ENCODE measurements at places on chromosomes 5 and 9.
A peak's percentile ranks its signal among the peaks of the same experiment; 100 is the strongest.

DNA sequence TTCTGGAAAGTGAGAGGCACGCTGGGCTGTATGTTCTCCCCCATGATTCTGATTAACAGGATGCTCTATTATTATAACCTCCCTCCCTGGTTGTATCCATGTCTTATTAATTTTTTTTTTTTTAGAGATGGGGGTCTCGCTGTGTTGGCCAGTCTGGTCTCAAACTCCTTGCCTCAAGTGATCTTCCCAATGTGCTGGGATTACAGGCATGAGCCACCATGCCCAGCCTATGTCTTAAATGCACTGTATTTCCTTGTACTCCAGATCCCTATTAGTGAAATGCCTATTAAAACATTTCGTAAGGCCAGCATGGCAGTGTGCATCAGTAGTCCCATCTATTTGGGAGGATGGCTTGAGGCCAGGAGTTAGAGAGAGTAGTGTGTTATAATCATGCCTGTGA lies 7.0 kb downstream of the TIGD6 start:
- no peak for DNase-seq

GRCh38 chr5:137155261-137156000 lies 343.7 kb downstream of the SPOCK1 start:
- no peak for DNase-seq

- no peak for DNase-seq
These were observed 232.7 kb upstream of the ACTBL2 start for GRCh38 chr5:57715296-57715695.

DNA sequence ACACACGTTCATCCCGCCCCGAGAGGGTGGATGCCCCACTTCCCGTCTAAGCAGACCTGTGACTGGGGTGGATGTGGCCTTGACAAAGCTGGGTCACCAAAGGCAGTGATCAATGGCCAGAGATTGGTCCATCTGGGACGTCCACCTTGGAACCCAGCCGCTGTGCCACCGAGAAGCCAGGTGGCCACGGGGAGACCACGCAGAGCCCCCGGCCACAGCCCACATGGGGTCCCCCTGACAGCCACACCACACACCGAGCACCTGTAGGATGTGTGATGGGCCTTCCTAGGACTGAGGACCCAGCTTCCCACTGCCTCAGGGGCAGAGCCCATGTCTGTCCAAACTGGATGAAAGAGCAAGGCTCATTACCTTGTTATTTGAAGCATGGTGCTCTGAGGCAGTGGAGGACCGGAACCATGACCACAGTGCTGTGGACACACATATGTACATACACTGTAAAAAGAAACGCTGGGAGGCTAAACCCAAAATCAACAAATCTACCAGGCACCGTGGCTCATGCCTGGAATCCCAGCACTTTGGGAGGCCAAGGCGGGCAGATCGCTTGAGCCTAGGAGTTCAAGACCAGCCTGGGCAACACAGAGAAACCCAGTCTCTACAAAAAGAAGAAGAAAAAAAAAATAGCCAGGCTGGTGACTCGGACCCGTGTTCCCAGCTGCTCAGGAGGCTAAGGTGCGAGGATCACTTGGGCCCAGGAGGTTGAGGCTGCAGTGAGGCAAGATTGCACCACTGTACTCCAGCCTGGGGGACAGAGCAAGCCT lies 50.1 kb downstream of the MRPL36 start:
- DNase-seq, result no peak

- DNase-seq, result no peak
These were observed 31.6 kb downstream of the DAP start for GRCh38 chr5:10729320-10730042.

DNA sequence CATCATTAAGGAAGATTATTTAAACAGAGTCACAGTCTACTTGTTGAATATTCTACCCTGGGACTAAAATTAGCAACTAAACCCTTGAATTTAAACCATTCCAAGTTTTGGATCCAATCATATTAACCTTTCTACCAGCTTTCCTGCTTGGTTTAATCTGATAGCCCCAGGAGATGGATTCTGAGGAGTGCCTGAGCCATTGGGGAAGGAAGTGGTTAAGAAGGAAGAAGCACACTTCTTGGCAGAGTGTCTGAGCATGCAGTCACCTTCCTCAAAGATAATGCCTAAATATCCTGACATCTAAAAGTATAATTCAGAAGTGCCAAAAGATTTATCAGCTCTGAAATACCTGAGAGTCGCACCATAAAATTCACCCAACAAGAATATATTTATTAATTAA lies 74.1 kb upstream of the SNCAIP start:
- no peak for DNase-seq

- no peak for DNase-seq
These were observed 677.6 kb downstream of the SEMA5A start for GRCh38 chr5:8868283-8868682.

- no peak for DNase-seq
These were observed 218.8 kb upstream of the IL12B start for GRCh38 chr5:159549046-159549445.

DNA sequence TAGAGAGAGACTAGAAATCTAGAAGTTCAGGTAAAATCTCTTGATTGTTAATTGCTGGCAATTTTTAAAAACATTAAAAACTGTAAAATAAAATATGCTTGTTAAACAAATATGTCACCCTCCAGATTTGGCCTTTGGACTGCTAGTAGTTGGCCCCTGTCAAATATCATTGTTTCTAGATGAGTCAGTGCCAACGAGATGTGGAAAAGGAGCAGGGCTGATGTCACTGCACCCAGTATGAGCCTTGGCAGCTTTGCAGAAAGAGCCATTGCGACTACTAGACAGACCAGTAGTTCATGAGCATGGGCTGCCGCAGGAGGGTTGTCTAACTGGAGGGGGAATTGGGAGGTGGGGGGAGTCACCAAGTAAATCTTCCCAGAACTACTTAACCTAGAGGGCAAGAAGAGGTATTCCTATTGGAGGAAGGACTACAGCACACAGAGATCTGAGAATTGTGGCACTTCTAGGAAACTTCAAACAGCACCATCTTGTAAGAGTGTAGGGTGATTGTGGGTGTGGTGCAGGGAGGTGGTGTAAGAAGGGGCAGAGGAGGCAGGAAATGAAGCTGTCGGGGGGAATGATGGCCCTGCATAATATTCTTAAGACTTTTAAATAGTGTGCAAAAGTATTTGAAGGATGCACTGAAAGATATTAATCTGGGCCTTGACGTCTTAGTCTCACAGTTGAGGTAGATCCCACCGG lies 7.1 kb upstream of the DOCK2 start:
- DNase-seq, result no peak

DNA sequence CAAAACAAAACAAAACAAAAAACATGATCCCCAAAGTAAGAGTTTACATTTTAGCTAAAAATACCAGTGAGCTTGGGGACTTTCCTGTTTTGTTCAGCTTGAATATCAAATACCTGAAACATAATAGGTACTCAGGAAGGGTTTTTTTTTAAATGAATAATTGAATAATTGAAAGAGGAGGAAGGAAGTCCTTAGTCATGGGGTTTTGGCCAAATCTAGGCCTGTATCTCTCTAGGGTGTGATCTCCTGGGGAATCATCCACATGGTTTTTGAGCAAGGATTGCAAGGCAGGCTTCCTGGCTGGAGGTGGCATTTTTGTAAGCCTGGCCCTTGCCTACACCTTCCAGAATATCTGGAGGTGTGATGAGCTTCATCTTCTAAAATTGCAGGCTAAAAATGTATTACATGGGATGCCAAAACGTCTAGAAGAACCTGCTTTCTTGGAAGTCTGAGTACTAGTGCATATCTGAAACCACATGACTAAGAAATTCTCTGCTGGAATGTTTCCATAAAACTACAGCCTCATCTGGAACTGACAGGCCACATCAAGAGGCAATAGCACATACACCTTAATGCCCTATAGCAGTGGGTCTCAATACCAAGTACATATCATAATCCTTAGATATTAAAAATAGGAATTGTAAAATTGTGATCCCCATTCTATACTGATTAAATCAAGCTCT lies 10.4 kb downstream of the C9 start:
- no peak for DNase-seq

DNA sequence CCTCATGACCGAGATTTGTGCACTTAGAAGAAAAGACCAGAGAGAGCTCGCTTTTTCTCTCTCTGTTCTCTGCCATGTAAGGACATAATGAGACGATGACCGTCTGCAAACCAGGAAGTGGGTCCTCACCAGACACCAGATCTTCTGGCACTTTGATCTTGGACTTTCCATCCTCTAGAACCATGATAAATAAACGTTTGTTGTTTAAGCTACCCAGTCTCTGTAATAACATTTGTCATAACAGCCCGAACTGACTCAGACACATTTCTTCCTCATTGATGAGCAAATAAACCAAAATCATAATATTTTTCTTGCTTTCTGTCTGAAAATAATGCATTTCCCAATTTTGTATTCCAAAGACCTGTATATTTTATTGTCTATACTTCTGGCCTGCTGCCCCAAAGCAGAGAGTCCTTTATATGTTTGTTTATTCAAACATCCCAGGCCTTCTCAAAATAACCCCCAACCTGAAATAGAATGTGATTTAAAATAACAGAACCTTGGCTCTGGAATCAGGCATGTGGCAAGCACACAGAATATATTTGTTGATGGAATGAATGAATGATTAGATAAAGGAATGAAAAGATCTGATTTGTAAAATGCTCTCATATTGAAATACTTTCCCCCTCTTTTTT lies 396.5 kb downstream of the ADGRV1 start:
- DNase-seq, result no peak

- peak; percentile 22 for DNase-seq
These were observed 81.6 kb downstream of the NDUFS4 start for GRCh38 chr5:53642061-53642460.

GRCh38 chr5:54440456-54440893 lies 15.0 kb upstream of the HSPB3 start:
- no peak for DNase-seq

- DNase-seq, result no peak
These were observed 75.2 kb downstream of the TENT4A start for GRCh38 chr5:6788439-6788838.

DNA sequence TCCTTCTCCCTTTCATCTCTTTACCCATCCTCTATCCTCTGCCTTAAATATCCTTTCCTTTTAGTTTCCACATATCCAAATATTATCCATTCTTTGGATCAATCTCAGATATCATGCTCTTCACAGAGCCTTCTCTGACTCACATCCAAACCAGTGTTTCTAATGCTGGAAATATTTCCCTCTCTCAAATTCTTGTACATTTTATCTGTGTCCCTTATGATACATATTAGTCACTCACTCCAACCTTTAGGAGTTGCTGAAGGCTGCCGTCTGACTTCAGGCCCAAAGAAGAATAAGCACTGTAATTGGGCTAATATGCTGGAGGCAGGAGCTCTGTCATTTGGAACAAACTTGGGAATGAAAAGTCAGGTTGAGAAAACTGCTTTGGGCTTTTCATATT lies 156.4 kb upstream of the RUSC2 start:
- no peak for DNase-seq

DNA sequence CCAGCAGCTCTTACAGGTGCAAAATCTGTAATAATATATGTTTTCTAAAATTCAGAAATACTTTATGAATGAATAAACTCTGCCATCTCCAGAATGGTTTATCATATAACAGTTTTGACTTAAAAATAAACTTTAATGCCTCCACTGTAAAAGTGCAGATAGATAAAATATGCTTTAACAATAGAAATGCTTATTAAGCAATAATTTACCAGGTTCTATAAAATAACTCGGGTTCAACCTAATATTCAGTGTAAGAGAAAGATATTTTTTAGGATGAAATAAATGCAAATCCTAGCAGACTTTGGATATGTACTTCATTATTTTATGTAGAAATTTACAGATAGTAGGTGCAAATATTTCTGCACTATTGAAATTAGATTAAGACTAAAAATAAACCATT lies 74.1 kb downstream of the FBXL7 start:
- DNase-seq, result no peak

DNA sequence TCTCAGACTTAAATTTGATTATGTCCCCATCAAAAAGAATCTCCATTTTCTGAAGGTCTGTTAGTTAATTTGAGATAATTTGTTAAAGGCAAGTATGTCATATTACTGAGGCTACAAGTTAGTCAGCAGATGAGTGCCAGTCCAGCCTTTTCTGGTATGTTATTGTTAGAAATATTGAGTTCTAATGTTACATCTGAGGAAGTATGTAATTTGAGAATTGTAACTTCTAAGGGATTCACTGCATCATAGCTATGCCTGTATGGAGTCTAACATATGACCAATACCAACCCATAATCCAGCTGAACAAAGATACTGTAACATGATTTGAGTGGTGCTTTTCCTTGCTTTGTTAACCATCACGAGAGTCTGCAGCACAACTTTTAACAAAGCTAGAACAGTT lies 13.9 kb downstream of the SLC23A1 start:
- no peak for DNase-seq

- no peak for DNase-seq
These were observed 32.2 kb downstream of the CARD6 start for GRCh38 chr5:40873286-40873880.

- no peak for DNase-seq
These were observed 4.7 kb downstream of the NTNG2 start for GRCh38 chr9:132166599-132166998.

DNA sequence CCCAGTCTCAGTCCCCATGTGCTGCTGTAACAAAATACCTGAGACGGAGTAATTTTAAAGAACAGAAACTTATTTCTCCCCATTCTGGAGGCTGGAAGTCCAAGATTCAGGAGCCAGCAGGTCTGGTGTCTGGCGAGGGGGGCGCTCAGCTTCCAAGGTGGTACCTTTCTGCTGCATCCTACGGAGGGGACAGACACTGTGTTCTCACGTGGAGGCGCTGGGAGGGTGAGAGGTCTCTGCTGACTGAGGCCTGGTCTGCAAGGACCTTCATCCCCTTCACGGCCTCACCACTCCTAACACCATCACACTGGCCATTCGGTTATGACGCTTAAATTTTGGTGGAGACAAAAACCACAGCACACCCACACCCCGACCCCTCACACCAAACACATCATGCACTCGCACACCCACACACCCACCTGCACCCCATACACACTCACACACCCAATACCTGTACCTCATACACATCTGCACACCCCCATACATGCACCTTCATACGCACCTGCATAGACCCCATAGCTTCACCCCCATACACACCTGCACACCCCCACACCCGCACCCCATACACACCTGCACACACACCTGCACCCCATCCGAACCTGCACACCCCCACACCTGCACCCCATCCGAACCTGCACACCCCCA lies 9.8 kb upstream of the ZDHHC11 start:
- no peak for DNase-seq

DNA sequence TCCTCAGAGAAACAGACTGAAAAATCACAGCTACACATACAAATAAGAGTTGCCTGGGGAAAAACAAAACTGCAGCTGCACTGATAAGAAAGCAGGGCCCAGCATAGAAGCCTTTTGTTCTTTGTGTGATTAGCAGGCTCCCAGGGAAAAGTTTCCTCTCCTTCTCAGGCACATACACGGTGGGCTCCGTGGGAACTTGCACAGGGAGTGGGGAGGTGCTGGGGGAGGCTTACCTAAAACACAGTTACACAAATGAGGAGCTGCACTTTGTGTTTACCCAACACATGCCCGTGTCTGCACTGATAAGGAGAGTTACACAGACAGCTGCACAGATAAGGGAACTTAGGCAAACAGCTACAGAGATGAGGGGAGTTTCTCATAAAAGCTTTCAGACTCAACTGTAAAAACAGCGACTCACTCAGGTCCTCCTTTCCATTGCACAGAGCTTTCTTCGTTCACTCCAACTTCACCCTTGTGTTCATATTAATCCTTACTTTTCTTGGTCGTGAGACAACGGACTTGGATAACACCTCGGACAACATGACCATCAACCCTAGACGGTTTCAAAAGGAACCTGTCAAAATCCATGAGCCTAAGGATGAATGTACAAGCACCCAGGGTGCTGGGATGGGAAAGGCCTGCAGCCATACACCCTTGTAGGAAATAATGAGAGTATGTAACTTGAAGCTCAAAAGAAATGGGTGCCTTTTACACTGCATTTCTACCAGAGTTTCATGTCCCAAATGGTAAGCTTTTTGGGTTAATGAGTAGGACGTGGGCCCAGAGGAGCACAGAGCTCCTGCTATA lies 50.8 kb downstream of the SERINC5 start:
- peak; percentile 21 for DNase-seq
